ENCODE measurements at places on chromosomes 2 and 18. TPM values are rescaled to one million over a fixed set of nuclear protein-coding genes. Genes with fewer than 3 reads are reported as not detected.
A peak's percentile ranks its signal among the peaks of the same experiment; 100 is the strongest.

DNA sequence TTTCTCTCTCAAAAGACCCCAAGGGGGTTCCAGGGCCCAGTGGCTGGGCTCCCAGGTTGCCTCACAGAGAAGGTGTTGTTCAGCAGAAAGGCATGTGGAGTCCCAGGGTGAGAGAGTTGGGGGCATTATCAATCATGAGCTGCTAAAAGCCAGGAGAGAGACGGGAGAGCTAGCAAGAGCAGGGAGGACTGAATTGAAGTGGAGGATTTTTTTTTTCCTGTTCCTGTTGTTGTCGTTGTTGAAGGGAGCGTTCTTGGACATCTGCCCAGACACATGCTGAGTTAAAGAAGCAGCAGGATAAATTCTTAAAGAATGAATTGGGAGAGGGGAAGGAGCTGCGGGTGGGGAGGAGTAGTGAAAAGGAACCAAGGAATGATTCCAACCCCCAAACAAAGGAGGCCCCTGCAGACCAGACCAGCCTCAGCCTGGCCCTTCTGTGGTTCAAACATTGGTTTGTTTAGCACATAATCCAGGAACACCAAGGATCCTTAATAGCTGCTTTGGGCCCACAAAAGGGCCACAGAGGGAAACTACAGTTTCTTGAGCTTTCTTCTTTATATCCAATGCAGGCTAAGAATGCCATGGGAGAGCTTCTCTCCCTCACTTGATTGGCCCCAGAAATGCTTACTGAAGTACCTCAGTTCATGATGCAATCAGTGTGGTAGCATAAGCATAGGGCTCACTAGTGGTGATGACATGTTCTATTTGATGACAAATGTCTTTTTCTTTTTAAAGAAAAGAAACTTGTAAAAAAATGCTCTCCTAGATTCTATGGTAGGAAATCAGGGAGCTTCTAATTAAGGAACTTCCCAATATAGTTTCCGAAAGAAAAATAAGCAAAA is 146.0 kb downstream of the SETBP1 start:
- peak; percentile 83 for DNase-seq

- no peak for DNase-seq
Observed at GRCh38 chr2:105490956-105491355, 92.1 kb upstream of the FHL2 start.

GRCh38 chr2:129710670-129711495 is 268.6 kb upstream of the RAB6C start:
- no peak for DNase-seq

DNA sequence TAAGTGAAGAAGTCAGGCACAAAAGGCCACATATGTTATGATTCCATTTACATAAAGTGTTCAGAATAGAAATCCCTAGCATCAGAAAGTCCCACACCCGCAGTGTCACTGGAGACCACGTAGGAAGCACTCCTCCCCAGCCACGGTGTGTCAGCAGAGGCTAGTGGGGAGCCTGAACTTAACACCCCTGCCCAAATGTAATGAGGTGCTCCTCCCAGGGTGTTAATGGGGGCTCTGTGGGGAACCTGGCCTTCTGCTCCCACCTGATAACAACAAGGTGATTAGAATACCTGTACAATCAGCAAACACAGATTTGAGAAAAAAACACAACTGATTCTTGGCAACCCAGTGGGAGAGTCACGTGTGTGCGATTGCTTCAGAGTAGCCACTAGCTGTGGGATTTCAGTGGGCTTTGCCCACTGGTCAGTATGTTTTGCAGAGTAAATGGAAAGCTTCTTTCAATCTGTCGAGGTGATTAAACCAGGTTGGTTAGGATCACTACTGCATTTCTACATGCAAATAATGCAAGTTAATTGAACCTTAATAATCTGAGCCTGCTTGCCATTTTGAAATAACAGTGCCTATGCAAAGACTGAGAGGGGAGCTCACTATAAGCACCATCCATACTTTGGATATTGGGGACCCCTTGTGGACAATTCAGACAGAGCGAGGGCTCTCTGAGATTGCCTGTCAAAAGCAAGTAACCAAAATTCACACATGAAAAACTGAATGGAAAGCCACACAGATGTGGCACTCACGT is 20.6 kb upstream of the ATRAID start:
- DNase-seq, result peak; percentile 71

Gene VAMP8
- total RNA-seq, result 0.83 TPM

DNA sequence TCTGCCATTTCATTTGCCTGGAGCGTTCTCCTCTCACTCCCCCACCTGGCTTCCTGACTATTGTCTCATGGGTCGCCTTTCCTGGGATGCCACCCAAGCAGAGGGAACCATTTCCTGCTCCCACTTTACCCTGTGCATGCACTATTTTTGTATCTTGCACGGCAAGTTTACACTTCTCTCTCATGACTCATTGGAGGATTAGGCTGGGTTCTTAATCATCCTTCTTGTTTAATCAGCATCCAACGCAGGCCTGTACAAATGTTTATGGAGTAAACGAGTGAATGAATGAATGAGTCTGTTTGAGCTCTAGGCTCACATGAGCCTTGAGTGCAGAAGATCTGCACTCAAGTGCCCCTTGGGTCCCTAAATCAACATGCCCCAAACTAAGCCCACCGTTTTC is 3.8 kb upstream of the ARHGAP25 start:
- DNase-seq, result peak; percentile 89

GRCh38 chr2:1055014-1055595 is 104.5 kb downstream of the SNTG2 start:
- DNase-seq, result peak; percentile 93

Gene TMEM214
- 32.1 TPM for total RNA-seq

GRCh38 chr18:5914951-5915350 is 19.6 kb upstream of the TMEM200C start:
- DNase-seq, result no peak

Gene AAK1
- 26.5 TPM for total RNA-seq

- peak; percentile 24 for DNase-seq
Observed at GRCh38 chr2:10977003-10977402, 65.3 kb downstream of the KCNF1 start.

Gene C2orf78
- total RNA-seq, result not detected

Gene BOLA3
- total RNA-seq, result 36.4 TPM

GRCh38 chr2:1769703-1770422 is 25.5 kb upstream of the PXDN start:
- DNase-seq, result peak; percentile 62

DNA sequence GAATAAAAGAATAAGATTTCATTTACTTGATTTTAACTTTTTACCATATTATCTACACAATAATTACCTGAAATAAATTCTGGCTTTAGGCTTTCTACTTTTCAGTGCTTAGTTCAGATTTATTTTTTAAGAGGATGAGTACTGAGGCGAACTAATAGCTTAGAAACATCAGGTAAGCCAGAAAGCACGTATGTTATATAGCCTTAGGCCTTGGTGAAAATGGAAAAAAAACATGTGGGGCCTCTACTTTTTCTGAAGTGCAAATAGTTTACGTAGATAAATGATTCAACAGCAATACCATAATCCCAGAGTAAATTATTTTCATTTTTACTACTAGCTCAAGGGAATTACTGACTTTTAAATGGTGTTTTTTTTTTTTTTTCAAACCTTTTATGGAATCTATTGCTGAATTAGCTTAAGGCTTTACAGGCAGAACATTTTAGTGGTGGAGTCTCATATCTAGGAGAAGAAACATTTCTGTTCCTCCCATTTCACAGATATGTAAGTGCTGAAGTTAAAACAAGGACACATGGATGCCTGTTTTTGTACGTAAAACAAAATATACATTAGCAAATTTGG is 6.2 kb downstream of the CPS1 start:
- no peak for DNase-seq

DNA sequence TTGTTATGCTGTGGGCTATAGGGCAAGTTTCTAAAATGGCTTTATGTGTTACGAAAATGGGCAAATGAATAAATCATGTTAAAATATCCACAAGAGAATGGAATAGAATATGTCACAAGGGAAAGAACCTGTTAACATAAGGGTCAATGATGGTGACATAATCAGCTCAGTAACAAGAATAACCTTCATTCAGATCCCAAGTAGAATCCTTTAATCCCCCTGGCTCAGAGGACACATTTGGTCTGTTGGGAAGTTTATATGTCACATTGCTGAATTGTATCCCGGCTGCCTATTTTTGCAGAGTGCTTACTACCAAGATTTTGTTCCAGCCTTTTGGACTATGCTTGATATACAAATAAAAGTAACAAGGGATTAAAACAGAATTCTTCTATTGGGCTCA is 13.1 kb upstream of the LGALSL start:
- no peak for DNase-seq

Gene BCL11A
- total RNA-seq, result 1.7 TPM

DNA sequence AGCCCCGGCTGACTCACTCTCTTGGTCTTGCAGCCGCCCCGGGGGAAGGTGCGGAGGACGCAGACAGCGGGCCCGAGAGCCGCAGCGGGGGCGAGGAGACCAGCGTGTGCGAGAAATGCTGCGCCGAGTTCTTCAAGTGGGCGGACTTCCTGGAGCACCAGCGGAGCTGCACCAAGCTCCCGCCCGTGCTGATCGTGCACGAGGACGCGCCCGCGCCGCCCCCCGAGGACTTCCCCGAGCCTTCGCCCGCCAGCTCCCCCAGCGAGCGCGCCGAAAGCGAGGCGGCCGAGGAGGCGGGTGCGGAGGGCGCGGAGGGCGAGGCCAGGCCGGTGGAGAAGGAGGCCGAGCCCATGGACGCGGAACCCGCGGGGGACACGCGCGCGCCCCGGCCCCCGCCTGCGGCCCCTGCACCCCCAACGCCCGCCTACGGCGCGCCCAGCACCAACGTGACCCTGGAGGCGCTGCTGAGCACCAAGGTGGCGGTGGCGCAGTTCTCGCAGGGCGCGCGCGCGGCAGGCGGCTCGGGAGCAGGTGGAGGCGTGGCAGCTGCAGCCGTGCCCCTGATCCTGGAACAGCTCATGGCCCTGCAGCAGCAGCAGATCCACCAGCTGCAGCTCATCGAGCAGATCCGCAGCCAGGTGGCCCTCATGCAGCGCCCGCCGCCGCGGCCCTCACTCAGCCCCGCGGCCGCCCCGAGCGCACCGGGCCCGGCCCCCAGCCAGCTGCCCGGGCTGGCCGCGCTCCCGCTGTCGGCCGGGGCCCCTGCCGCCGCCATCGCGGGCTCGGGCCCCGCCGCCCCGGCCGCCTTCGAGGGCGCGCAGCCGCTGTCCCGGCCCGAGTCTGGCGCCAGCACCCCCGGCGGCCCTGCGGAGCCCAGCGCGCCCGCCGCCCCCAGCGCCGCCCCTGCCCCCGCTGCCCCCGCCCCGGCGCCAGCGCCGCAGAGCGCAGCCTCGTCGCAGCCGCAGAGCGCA is 12.7 kb downstream of the SALL3 start:
- DNase-seq, result no peak

DNA sequence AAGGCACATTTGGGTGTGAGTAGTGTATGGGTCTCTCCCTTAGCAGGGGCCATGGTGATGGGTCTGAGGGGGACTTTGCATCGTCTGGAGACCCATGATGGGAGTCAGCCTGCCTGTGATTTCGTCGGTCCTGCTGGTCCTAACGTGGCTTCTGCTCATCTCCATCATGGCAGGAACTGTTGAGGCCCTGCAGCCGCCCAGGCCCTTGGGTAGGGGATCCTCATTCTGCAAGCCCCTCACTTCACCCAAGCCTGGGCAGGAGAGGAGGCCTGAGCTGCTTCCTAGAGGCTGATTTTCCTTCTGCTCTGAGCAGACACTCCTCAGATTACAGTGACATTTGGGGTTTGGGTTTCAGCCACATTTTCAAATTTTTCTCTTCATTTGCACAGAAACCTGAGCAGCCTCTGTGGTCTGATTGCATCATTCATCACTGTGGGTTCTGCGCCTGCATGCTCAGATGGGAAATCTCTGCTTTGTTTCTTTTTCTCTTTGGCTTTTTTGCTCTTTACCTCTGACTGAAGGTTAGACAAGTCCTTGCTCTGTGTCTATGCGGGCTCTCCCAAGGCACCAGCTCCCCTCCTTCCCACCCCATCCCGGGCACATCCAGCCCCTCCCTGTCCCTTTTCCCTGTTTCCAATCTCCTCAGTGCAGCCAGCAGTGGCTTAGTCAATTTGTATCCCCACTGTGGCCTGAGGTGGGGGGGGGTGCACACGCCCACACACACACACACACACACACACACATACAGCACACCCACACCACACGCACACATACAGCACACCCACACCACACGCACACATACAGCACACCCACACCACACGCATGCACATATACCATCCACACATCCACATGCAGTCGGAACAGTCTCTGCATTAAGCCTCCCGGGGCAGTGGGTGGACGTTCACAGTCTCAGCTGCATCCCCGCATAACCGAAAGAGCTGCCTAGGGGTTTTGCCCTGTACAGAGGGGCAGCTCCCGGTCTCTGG is 305.4 kb upstream of the HS6ST1 start:
- DNase-seq, result peak; percentile 95

- DNase-seq, result no peak
Observed at GRCh38 chr2:169272010-169272409, 90.3 kb downstream of the LRP2 start.

Gene ESPNL
- total RNA-seq, result 1.4 TPM

Gene TDRD15
- total RNA-seq, result not detected

Gene CABLES1
- total RNA-seq, result 5.7 TPM

GRCh38 chr2:129859175-129859574 is 120.3 kb upstream of the RAB6C start:
- no peak for DNase-seq

Gene MAP3K19
- total RNA-seq, result not detected

GRCh38 chr2:237979331-237979730 is 12.5 kb downstream of the UBE2F start:
- no peak for DNase-seq

GRCh38 chr2:102515851-102516250 is 42.8 kb downstream of the SLC9A4 start:
- no peak for DNase-seq

DNA sequence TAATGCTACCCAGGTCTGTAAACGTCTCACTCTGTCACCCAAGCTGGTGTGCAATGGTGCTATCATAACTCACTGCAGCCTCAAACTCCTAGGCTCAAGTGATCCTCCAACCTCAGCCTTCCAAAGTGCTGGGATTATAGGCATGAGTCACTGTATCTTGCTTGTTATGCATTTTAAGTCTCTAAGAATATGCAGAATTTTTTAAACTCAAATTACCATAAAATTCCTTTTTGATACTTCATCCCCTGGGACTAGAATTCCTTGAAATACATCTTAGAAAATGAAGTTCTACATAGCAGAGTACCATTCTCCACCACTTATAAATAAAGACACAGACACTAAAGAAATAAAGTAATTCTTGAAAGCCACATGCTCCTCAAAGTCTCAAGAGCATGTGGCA is 30.2 kb upstream of the LRATD1 start:
- DNase-seq, result no peak

DNA sequence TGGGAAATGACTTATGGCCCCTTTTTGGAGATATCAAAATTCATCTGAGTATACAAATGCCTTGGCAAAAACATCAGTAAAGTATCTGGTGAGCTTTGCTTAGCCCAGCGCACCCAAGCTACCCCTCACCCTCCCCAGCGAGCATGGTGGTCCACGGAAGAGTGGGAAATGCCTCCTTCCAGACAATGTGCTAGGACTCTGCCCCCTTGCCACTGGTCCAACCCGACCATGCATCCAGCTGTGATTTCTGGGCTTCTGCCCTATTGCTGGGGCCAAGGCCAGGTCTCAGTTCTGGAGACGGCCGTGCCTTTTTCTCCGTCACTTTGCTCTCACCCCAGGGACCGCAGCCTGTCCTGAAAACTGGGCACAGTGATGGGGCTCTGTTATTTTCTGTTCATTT is 31.8 kb upstream of the CCL20 start:
- no peak for DNase-seq

Gene ASPRV1
- 0.28 TPM for total RNA-seq

- DNase-seq, result peak; percentile 87
Observed at GRCh38 chr2:225097035-225097434, 54.8 kb upstream of the DOCK10 start.

Gene TFCP2L1
- total RNA-seq, result not detected
